HS-27A (cell line): ENCODE measurements at places on chromosomes 7 and 10.

- no peak for DNase-seq
These were observed 23.4 kb upstream of the ZC3HAV1 start for GRCh38 chr7:139132887-139133286.

DNA sequence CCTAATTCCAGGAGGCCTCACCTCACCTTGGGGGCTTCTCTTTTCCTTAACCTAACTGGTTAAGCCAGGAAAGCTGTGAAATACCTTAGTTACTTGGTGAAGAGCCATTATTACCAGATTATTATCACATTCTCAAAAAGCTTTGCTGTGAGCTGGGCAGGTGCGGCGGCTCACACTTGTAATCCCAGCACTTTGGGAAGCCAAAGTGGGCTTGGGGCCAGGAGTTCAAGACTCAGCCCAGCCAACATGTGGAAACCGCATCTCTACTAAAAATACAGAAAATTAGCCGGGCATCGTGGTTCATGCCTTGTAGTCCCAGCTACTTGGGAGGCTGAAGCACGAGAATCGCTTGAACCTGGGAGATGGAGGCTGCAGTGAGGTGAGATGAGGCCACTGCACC is 102.4 kb upstream of the KLF6 start:
- no peak for DNase-seq

GRCh38 chr10:61789031-61789430 is 112.5 kb upstream of the ARID5B start:
- DNase-seq: no peak

GRCh38 chr10:35335133-35336083 is 901 bp upstream of the CCNY start:
- no peak for DNase-seq

GRCh38 chr10:31536302-31536701 is 217.3 kb downstream of the ZEB1 start:
- DNase-seq: no peak

- DNase-seq: no peak
These were observed 312.0 kb upstream of the ZMIZ1 start for GRCh38 chr10:78756604-78757343.

DNA sequence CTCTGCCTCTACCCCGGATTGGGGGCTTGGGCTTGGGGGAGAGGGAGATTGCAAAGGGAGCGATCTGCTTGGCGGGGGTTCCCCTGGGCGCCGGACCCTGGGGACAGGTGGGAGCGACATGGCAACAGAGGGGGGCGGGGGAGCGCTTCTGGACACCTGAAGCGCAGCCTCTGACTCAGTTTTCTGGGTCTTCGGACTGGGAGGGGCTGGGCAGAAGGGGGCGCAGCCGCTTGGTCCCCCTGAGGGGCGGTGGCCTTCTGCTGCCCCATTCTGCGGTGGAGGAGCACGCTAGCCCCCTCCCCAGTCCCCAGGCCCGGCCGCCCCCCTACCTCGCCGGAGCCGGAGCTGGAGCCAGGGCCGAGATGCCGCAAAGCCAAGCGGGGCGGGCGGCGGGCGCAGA is 380 bp downstream of the NAT16 start:
- DNase-seq: no peak

DNA sequence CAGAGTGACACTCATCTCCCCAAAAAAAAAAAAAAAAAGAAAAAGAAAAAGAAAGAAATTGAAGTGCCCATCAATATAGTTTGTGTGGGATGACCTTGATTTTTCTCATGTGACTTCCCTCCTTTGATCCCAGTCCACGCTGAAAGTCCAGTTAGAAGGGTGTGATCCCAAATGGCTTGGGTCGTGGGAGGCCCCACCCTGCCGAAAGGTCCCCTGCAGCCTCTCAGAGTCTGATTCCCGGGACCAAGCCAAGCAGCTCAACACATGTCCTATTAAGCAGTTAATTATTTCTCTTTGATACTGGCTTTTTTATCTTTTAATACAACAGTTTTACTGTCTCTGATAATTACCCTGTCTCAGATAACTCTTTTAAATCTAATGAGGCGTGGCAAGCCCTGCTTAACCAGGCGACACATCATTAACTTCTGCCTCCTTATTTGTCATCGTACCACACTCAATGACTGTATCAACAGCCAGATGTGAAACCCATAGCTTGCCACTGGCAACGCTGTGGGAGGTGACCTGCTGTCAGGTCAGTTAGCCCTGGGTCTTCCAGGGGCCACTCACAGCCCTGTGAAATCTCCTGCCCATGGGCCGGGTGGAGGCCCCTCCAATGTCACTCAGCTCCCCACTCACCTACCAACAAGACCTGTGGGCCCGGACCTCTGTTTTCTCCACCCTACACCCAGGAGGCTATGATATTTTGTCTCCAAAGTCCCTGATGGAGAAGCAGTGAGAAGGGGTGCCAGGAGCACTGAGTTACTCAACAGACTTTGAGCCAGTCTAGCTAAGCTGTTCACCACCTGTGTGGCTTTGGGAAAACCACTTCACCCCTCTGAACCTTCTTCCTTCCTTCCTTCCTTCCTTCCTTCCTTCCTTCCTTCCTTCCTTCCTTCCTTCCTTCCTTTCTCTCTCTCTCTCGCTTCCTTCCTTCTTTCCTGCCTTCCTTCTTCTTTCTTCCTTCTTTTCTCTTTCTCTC is 110.0 kb upstream of the SFMBT2 start:
- no peak for DNase-seq

DNA sequence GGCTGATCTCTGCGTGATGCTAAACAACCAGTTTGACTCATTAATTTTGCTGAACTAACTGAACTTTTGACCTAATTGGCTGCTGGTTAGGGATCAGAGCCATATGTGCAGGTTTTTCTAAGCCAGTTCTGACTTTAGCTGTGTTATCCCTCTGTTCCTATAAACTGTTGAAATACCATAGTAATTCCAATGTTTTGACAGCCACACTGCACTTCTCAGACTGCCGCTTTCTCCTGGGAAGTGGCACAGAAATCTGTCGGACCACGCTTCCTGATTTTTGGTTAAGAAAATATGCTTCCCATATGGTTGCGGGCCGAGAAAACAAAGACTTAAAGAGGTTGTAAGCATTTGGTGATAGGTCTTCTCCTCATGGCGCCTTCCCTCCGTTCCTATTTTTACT is 42.3 kb downstream of the TBXAS1 start:
- no peak for DNase-seq

- DNase-seq: no peak
These were observed 44.7 kb upstream of the ZNF800 start for GRCh38 chr7:127437241-127437640.

DNA sequence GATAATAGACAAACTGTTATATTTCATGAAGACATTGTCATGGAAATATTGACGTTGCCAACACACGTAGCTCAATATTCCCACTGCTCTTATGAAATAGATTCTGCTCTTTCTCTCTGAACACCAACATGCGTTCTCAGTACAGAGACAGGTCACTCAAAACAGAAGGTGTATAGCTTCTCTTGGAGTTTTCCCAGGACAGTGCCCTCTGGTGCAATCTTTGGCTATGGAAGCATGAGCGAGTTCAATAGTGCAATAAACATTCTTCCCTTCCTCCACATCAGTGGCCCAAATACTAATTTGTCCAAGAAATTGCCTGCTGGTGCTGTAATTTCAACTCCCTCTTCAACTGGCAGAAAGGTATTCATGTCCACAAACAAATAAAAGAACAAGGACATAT is 145.3 kb downstream of the MAGI2 start:
- DNase-seq: no peak

DNA sequence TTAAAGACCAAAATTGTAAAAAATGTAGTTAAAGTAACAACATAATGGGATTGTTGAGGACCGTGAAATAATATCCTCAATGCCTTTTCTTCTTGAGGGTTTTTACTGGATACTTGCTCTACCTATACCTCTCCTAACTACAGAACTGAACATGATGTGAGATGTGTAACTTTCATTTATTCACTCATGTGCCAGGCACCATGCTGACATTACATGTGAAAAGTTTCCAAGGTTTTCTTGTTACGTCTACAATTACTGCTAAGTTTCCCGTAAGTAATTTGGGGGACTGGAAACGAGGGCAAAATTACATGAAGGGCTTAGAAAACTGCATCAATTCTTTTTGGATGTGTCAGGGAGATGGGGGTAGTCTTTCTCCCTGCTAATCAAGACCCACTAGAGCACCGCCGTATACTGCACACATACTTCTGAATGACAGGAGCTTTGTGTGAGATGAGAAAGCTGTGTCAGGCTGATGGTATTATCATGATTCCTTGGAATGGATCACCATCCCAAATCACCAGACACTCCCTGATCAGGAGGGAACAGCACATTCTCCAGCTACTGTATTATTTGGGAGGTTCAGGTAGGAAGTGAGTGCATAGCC is 41.8 kb downstream of the PTPRZ1 start:
- no peak for DNase-seq

DNA sequence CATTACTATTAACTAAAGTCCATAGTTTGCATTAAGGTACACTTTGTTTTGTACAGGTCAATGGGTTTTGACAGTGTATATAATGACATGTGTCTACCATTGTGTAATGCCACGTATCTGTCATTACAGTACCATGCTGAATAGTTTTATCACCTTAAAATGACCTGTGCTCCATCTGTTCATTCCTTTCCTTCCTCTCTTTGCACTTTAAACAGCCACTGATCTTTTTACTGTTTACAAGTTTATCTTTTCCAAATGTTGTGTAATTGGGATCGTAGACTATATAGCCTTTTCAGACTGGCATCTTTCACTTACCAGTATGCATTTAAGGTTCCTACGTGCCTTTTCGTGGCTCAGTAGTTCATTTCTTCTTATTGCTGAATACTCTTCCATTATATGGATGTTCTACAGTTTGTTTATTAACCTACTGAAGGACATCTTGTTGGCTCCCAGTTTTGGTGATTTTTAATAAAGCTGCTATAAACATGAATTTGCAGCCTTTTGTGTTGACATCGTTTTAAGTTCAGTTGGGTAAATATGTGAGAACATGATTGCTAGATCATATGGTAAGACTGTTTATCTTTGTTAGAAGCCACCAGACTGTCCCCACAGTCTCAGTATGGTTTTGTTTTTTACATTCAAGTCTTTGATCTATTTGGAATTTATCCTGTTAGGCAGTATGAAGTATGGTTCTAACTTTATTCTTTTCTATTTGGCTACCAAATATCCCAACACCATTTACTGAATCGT is 24.7 kb downstream of the STAM start:
- no peak for DNase-seq

DNA sequence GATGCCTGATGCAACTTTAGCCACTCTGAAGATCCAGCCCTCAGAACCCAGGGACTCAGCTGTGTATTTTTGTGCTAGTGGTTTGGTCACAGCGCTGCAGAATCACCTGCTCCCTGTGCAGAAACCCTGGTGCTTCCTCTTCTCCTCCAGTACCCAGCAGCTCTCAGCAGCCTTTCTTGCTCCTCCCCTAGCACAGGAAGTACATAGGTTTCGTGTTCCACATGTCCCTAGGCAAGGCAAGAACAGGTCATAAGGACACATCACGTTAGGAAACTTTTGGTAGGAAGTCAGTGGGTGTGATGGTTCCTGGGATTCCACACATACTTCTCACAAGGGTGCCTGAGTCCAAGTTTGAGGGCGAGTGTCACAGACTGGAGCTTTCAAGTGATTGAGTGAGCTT is 167.9 kb upstream of the PRSS1 start:
- DNase-seq: no peak

- DNase-seq: peak; percentile 51
These were observed 58.3 kb downstream of the VCL start for GRCh38 chr10:74056050-74056818.

DNA sequence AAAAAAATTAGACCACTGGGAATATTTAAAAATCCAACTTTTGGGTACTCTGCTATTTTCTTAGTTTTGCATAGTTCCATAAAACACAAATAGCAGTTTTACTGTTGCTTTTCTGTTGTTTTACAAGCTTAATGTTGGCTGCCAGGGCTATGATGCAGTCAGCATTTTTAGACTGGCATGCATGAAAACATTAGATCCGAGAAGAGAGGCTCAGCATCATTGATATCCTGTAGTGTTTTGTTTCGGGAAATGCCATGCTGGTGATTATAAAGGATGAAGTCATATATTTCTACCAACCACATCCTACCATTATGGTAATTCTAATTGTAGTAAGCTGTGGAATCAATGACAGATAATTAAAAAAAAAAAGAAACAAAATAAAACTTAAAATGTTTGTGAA is 104.6 kb downstream of the MBL2 start:
- no peak for DNase-seq

DNA sequence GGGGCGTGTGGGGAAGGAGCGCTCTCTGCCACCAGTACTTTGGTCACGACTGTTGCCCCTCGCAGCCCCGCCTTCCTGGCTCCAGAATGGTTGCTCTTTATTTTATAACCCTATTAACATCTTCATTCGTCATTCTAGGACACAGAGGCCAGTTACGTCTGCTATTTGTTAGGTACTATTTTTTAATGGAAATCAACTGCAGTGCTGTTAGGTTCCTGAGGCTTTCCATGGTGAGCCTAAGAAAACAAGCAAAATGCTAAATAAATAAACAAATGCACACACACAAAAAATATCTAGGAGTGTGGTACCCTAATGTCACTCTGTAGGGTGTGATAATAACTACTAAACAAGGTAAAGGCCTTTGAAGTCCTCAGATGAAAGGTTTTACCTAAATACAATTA is 71.1 kb downstream of the SLC37A3 start:
- no peak for DNase-seq

- no peak for DNase-seq
These were observed 20.7 kb downstream of the GTF2IRD1 start for GRCh38 chr7:74474271-74474865.

DNA sequence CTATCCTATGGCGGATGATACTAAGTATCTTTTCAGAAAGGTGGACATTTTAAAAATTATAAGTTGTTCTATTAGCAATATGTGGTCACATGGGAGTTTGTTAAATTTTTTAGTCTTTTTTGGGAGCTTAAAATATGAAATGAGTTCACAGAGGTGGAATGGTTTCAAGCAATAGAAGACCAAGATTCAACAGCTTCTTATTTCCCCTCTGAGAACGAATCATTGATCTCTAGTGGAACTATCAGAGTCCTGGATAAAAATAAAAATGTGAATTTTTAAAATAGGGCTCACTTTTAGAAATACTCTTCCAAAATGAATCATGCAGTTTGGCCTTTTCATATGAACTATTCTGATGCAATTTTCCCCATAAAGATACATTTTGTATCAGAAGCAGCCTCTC is 467.7 kb upstream of the KLF6 start:
- no peak for DNase-seq

DNA sequence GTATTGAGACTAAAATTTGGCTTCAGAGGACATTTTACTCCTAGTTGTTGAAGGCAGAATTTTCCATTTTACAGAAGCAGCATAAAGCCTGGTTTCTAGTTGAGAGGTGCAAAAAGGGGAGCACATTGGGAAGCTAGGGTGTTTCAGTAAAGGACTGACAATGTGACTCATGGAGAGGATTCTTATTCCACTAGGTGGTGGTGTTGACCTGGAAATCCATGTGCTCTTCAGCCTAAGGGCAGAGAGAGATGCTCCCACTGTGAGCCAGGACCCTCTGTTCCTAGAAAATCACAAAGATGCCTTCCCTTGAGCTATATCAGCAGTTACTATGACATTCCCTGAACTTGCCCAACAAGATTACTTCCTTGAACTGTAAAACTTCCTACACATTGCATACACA is 687.8 kb downstream of the IPMK start:
- DNase-seq: peak; percentile 5
